ENCODE measurements at places on chromosomes 3 and 15. TPM values are rescaled to one million over a fixed set of nuclear protein-coding genes. Genes with fewer than 3 reads are reported as not detected.
A peak's percentile ranks its signal among the peaks of the same experiment; 100 is the strongest.

OR5K2 gene
- total RNA-seq: not detected

DNASE1L3 gene
- 0.65 TPM for total RNA-seq

CNTN6 gene
- total RNA-seq: 0.23 TPM

EPM2AIP1 gene
- 25.0 TPM for total RNA-seq

DNA sequence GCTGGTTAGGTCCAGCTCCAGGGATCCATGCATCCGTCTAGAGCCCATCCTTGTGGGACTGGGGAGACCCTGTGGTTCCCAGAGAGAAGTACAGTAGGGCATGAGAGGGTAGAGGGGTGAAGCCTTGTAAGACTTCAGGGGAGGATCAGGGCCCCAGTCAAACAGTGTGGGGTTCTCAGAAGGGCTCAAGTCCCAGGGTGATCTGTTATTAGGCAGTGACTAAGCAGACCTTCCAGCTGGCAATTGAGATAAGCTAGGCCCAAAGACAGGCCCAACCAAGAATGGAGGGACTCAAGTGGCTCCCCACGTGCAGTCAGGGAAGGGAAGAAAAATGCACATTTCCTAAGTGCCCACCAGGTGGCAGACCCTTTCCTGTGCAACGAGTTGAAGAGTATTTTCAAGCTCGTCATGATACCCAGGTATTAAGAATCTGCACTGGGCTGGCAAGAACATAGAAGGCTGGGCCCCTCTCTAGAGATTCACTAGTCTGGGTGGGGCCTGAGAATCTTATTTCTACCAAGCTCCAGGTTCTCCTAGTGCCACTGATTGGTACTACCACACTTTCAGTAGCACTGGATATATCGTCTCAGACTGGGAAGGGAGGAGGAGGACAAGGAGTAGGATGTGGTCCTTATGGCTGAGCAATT lies 240.8 kb downstream of the NR1D2 start:
- peak; percentile 33 for DNase-seq

DNA sequence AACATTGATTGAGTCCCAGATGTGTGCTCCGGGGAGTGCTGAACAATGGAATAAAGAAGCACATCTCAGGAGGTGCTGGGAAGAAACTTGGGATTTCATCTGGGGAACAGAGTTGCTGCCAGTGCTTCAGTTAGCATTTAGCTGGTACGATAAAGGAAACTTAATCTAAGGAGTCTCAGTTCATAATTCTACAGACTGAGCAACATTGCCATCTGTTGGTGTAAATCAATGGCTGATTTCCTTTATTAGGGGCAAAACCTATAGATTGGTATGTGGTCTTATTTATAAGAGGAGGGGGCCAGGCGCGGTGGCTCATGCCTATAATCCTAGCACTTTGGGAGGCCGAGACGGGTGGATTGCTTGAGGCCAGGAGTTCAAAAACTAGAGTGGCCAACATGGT lies 8.9 kb downstream of the MKRN2OS start:
- no peak for DNase-seq

GRCh38 chr3:150256318-150256717 lies 151.8 kb upstream of the TSC22D2 start:
- DNase-seq: no peak

DNA sequence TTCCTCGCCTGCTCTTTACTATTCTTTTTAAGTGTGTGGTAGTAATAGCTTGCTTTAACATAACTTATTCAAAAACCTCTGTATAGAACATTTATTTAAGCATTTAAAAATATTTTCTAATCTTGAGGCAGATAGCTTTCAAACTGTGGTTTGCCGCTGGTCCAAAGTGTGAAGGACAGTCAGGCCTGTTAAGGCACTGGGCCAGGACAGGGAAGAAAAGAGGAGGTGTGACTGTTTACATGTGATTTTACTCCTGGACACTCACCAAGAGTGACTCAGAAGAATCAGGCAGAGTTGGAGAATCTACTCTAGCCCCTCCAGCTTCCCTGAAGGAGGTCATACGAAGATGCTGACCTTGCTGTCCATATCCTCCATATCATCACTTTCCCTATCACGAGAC lies 44.7 kb downstream of the CEP152 start:
- no peak for DNase-seq
